ENCODE measurements at places on chromosomes 5 and 9.

- DNase-seq = no peak
Observed at GRCh38 chr5:64925123-64925522, 156.4 kb downstream of the CWC27 start.

- no peak for DNase-seq
Observed at GRCh38 chr9:27112235-27112634, 3.2 kb downstream of the TEK start.

DNA sequence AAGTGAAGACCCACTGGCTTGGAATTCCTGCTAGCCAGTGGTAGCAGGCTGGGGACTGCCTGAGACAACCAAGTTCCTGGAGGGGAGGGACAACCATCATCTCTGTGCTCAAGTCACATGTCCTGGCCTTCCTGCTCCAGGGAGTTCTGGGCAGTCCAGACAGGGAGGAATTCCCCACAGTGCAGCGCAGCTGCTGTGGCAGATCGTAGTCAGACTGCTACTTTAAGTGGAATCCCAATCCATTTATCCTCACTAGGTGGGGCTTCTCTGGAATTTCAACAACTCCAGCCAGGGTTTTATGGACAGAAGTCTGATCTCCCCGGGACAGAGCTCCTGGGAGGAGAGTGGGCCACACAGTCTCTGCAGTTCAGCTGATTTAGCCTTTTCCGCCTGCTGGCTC is 20.9 kb upstream of the OR5C1 start:
- DNase-seq = no peak

- DNase-seq = no peak
Observed at GRCh38 chr9:107228496-107229039, 54.5 kb upstream of the RAD23B start.

DNA sequence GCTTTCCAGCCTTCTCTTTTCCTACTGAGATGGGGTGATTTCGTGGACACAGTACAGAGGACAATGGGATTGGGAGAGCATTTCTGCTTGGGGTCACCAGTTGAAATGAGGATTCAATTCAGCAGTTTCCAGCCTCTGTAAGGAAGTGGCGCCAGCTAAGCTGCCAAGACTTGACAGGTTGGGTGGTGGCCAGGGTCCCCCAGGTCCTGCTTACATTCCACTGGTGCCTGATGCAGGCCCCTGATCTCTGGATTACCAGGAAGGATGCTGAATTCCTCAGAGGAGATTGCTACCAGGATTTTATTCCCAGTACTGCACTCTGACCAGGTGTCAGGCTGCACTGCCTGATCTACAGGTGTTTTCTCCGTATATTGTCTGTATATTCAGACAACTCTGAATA is 119.7 kb downstream of the PSD2 start:
- DNase-seq = no peak

- DNase-seq = no peak
Observed at GRCh38 chr5:139418793-139419192, 14.9 kb upstream of the SPATA24 start.

DNA sequence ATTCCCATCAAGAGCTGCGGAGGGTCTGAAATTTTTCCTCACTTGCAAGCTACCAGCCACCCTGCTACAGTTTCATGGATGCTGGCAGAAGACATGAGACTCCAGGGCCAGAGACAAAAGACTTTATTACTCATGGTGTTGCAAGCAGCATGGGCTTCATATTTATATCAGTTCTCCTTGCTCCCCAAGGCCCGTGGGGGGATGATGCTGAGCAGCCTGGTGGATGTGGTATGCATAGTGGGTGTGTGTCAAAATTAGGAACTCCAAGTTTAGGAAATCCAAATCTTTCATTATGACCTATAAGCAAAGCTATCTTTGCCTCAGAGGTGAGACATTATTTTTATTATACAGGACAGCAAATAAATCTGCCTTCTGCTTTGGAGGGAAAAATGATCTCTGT is 105.7 kb upstream of the ALDH1B1 start:
- DNase-seq = no peak

- no peak for DNase-seq
Observed at GRCh38 chr9:74856989-74857388, 30.7 kb downstream of the TRPM6 start.

DNA sequence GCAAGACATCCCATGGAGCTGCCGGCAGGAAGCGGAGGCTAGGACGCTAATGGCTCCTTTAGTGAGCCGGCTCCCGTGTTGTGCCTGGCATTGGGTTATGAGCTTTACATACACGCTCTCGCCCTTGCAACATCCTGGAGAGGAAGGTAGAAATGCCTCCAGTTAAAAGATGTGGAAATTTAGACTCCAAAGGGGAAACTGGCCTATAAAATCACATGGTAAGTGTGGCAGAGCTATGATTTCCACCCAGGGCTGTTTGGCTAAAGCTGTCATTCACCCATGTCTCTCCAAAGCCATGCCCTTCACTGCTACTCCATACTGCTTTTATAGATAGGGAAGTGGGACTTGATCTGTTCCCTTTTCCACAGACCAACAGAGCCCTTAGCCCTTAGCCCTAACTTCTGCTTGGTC is 5.2 kb downstream of the GM2A start:
- DNase-seq = no peak

DNA sequence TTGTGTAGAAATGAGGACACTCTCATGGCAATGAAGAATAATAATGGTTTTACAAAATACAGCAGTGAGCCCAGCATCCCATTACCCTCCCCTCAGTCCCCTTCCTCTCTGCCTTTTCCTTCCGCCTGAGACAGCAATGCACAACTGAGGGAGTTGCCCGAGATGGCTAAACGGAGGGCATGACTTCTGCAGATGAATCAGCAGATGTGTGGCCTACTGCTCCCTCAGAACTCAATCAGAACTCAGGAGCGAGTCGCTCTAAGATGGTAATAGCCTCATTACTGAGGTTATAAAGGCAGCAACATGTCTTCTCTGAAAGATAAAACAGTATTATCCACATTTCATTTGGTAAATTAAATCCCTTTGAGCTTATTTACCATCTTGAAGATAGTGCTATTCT is 326.6 kb downstream of the ENC1 start:
- no peak for DNase-seq

DNA sequence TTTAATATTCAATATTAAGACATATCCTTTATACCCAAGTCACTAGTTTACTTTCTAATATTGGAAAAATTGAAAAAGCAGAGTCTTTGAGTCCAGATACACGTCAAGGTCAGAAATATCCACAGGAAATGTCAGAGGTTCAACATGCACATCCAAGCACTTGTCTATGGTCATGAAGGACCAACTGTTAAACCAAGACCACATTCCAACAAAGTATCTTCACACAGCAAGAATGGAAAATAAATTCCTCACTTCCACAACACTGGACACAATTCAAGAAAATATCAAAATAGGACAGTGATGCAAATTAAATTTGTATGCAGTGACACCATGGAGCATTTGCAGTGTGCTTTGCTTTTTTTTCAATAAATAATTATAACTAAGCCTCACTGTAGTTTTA is 142.5 kb downstream of the GABRB2 start:
- DNase-seq = no peak

- DNase-seq = peak; percentile 80
Observed at GRCh38 chr5:119453040-119453373, 710 bp downstream of the HSD17B4 start.

DNA sequence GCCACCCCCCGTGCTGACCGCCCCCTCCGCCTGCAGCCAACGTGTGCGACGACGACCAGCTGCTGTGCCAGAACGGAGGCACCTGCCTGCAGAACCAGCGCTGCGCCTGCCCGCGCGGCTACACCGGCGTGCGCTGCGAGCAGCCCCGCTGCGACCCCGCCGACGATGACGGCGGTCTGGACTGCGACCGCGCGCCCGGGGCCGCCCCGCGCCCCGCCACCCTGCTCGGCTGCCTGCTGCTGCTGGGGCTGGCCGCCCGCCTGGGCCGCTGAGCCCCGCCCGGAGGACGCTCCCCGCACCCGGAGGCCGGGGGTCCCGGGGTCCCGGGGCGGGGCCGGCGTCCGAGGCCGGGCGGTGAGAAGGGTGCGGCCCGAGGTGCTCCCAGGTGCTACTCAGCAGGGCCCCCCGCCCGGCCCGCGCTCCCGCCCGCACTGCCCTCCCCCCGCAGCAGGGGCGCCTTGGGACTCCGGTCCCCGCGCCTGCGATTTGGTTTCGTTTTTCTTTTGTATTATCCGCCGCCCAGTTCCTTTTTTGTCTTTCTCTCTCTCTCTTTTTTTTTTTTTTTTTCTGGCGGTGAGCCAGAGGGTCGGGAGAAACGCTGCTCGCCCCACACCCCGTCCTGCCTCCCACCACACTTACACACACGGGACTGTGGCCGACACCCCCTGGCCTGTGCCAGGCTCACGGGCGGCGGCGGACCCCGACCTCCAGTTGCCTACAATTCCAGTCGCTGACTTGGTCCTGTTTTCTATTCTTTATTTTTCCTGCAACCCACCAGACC is 80.2 kb downstream of the NTNG2 start:
- peak; percentile 27 for DNase-seq

- DNase-seq = peak; percentile 29
Observed at GRCh38 chr9:893843-894420, 52.4 kb downstream of the DMRT1 start.

- DNase-seq = no peak
Observed at GRCh38 chr5:144166696-144167095, 3.8 kb downstream of the YIPF5 start.

- no peak for DNase-seq
Observed at GRCh38 chr9:131095666-131096268, 564 bp upstream of the AIF1L start.

DNA sequence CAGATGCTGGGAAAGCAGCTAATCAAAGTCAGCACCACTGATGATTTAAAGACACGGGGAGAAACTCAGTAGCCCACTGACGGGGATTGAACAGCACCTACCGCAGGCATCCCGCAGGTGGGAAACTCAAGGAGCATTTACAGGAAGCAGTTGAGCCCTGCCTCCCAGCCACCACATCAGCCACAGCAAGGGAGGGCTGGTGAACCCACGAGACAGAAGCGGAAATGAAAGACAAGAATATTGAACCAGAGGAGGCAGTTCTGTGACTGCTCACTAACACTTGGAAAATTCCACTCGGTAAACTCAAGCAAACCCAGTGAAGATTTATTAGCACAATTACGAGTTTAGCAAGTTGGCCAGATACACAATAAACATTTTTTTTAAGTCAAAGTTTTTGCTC is 10.6 kb upstream of the FAM163B start:
- no peak for DNase-seq

DNA sequence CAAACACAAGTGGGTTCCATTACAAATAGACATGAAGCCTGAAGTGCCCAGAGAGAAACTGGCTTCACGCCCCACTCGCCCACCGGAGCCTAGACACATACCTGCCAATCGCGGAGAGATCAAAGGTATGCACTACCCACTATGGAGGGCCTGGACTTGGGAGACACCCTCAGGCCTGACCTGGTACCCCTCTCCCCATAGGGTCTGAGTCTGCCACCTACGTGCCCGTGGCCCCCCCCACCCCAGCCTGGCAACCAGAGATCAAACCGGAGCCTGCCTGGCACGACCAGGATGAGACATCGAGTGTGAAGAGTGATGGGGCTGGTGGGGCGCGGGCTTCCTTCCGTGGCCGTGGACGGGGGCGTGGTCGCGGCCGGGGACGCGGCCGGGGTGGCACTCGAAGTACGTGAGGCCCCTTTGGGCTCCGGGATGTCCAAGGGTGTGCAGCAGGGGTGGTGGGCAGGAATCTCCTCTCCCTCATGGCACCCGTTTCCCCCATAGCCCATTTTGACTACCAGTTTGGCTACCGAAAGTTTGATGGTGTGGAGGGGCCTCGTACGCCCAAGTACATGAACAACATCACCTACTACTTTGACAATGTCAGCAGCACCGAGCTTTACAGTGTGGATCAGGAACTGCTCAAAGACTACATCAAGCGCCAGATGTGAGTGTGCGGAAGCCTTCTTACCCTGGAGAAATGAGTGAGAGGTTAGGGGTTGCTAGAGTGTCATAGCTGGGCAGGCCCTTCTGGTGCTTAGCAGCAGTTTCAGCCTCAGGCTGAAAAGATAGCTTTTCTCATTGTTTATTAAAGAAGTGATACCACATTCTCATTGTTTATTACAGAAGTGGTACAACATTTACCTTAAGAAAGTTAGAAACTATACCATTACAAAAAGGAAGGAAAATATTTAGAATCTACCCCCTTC is 38.7 kb downstream of the LARP1 start:
- DNase-seq = no peak

- no peak for DNase-seq
Observed at GRCh38 chr9:4223312-4223833, 76.5 kb downstream of the GLIS3 start.

DNA sequence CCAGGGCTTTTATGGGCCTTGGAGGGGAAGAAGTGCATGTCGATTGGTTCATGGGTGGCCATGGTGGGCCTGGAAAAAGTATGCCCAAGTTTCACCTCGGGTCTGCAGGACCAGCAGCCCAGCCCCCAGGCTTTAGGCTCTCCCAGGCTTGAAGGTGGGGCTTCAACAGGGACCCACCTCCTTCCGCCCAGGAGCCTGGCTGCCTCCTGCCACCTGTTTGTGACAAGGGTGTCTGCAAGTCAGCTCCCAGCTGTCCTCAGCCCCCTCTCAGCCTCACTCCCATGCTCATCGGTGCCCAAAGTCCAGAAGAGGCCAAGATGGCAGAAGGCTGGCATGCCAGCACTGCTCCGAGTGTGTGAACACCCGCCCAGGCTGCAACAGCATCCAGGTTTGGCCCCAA is 1063.2 kb upstream of the ACO1 start:
- DNase-seq = no peak

- DNase-seq = no peak
Observed at GRCh38 chr5:160744268-160745101, 107.5 kb downstream of the ATP10B start.

DNA sequence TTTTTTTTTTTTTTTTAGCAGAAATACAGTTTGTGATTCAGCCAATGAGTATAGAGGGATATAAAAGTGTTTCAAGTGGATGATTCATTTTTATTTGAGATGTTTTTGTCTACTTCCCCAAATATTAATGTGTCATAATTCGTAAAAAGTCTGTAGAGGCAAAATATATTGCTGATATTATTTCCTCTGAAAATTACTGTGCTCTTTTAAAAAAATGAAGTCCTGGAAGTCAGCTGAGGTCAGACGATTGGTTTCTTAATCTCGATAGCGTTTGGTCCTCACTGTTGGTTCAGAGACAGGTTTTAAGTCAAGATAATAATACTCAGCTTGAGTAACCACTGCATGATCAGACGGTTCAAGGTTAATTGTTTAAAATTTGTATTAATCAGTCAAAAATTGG is 19.5 kb downstream of the IL9 start:
- no peak for DNase-seq

DNA sequence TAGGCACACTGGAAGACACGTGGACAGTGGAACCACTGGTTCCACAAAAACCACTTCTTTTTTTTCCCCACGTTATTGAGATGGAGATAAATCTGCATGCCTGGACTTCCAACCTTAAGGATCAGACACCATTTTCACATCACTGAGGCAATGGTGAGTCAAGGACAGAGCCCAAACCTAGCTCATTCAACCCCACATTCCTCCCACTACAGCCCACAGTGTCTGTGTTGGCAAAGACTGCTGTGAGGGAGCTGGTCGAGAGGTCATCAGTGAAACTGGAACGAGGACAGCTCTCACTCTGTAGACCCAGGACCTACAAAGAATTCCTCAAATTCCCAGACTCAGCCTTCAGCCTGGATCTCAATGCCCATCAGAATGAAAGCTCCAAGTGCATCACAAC is 74.8 kb downstream of the ABCA1 start:
- DNase-seq = no peak

All from erythroblast (primary cell).